ENCODE measurements at places on chromosomes 5 and 9. TPM values are rescaled to one million over a fixed set of nuclear protein-coding genes. Genes with fewer than 3 reads are reported as not detected.

The RNF183 gene
- total RNA-seq: not detected

The GRIA1 gene
- total RNA-seq: 0.65 TPM

The SOHLH1 gene
- total RNA-seq: not detected

The CTNNA1 gene
- total RNA-seq: 282 TPM

The DAB2IP gene
- total RNA-seq: 9.3 TPM

The N4BP3 gene
- 2.8 TPM for total RNA-seq
